ENCODE measurements at places on chromosomes 11 and 22.

- DNase-seq, result no peak
- no peak overlapping the region for H3K27ac ChIP-seq
- no peaks in the 10 kb centered on the region for H3K4me1 ChIP-seq
- no peak overlapping the region for H3K4me3 ChIP-seq
- no peaks in the 10 kb centered on the region for H3K27me3 ChIP-seq
- no peaks in the 10 kb centered on the region for H3K36me3 ChIP-seq
Measured at GRCh38 chr22:37352481-37352880, 70.2 kb downstream of the CYTH4 start.

DNA sequence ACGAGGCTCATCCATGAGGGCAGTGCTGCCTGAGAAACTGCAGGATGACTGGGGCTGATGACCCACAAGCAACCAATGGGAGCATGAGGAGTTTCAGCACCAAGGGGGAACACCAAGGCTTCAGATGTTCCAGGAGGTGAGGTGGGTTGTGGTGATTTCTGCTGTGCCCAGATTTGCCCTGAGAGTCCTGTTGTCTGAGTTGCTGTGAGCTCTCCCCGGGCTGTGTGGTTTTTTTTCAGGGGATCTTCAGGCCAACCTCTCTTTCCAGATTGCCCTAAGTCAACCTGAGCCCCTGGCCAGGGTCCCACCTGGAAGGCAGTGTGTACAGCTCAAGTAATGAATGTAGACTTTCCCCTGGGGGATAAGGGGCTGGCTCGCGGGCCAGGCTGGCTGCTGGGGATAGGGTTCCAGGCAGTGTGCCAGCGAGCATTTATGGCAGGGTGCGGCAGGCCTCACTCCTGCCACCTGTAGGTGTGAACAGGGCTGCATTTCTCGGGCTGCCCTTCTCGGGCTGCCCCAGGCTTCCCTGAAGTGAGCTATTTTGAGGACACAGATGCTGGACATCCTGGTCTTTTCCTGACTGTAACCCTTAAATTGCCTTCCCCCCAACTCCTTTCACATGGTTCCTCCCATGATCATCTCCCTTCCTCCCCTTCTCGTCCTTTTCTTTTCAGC lies 9.8 kb downstream of the SLC22A6 start:
- no peaks in the 10 kb centered on the region for H3K4me1 ChIP-seq
- no peaks in the 10 kb centered on the region for H3K36me3 ChIP-seq
- DNase-seq, result no peak
- no peak overlapping the region for H3K4me3 ChIP-seq

DNA sequence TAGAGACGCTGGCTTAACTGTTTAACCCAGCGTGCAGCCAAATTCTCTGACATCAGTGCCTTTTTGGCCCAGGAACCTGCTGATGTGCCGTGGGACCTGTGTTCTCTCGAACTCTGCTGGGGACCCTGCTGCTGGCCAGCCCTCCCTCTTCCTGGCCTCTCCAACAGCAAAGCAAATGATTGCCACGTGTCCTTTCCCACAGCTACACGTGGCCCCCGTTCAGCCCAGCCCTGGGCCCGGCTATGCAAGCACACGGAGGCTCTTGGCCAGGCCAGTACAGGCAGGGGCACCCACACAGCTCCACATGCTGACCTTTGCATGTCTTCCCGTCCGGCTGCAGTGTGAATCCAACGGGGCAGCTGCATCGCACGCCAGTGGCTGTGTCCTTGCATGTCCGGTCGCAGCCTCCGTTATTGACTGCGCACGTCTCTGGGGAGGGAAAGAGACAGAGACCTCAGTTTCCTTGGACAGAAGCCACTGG lies 51.6 kb upstream of the TTLL12 start:
- H3K27ac ChIP-seq, result peak overlapping the region; percentile 19
- no peak for DNase-seq
- no peaks in the 10 kb centered on the region for H3K36me3 ChIP-seq
- no peaks in the 10 kb centered on the region for H3K27me3 ChIP-seq

GRCh38 chr22:37639070-37639760 lies at the start of gene SH3BP1:
SH3BP1 (plus strand) TSS chr22:37639669; CDS start chr22:37639788, 119 bp downstream.
- peak within 1 kb of the TSS; percentile 79 for H3K4me3 ChIP-seq
- no peaks in the 10 kb centered on the region for H3K36me3 ChIP-seq
- H3K27me3 ChIP-seq, result no peaks in the 10 kb centered on the region
- DNase-seq, result no peak

- H3K36me3 ChIP-seq, result no peaks in the 10 kb centered on the region
- peak overlapping the region; percentile 82 for H3K4me3 ChIP-seq
- no peaks in the 10 kb centered on the region for H3K4me1 ChIP-seq
- no peaks in the 10 kb centered on the region for H3K27me3 ChIP-seq
Measured at GRCh38 chr11:34916843-34917770, 689 bp downstream of the PDHX start.

DNA sequence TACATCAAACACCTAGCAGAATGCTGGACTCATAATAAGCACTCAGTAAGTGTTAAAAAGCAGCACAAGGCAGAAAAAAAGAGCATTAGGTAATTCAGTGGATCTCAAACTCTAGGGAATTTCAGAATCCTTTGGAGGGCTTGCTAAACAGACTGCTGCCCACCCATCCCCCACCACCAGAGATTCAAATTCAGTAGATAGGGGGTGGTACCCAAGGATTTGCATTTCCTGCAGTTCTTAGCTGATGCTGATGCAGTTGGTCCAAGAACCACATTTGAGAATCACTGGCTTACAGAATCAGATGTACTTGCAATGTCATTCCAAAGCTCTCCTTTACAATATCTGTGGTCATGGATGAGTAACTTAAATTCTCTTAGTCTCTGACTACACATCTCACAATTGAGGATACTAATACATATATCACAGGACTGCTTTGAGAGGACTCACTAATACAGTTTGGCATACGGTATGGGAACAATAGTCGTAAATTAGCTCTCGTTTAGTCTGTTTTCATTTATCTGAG lies 664.5 kb downstream of the KCNA4 start:
- H3K4me3 ChIP-seq, result no peak overlapping the region
- no peak for DNase-seq
- H3K27ac ChIP-seq, result no peak overlapping the region
- no peaks in the 10 kb centered on the region for H3K4me1 ChIP-seq
- H3K36me3 ChIP-seq, result no peaks in the 10 kb centered on the region

DNA sequence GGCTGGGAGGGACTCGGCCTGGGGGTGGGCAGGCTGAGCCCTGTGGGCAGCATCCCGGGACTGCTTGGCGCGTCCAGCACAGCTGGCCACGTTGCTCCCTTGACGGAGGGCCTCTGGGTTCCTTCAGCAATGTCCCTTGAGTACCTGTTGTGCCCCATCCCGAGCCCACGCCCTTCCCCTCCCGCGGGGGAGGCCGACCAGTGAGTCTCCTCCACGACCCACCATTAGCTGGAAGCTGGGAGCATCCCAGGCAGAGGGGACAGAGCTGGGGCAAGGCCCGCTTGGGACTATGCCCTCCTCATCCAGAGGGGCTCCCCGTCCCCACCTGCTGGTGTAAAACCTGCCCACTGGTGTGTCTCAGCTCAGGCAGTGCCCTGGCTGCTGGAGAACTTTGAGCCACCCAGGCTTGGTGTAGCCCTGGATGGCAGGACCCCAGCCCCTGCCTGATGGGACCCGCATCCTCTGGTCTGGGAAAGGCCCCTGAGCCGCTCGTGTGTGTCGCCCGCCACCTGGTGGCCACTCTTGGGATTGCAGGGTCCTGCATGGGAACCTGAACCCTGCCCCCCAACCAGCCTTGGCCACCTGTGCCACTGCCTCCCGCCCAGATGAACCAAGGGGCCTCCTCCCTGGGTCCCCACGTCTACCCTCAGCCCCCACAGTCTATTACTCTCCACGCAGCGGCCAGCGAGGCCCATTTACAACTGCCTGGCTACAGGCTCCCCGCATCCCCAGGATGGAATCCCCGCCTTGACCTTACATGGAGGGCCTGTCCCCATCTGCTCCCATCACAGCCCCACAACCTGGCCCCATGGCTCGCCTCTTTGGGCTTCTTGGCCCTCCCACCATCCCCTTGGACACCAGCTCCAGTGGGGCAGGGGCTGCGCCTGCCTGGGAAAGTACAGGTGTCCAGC lies 16.6 kb upstream of the ARHGAP8 start:
- no peaks in the 10 kb centered on the region for H3K4me1 ChIP-seq
- no peak for DNase-seq
- no peak overlapping the region for H3K4me3 ChIP-seq
- no peaks in the 10 kb centered on the region for H3K36me3 ChIP-seq
- H3K27ac ChIP-seq, result no peak overlapping the region

- peaks cover 9% of the 10 kb centered on the region for H3K4me1 ChIP-seq
- peak overlapping the region; percentile 80 for H3K4me3 ChIP-seq
- DNase-seq, result no peak
- no peaks in the 10 kb centered on the region for H3K36me3 ChIP-seq
- H3K27ac ChIP-seq, result peak overlapping the region; percentile 78
Measured at GRCh38 chr22:46737105-46737975, 712 bp downstream of the CERK start.

- DNase-seq, result no peak
- no peak overlapping the region for H3K27ac ChIP-seq
- no peak overlapping the region for H3K4me3 ChIP-seq
- peaks cover 7% of the 10 kb centered on the region for H3K4me1 ChIP-seq
- no peaks in the 10 kb centered on the region for H3K36me3 ChIP-seq
- H3K27me3 ChIP-seq, result no peaks in the 10 kb centered on the region
Measured at GRCh38 chr22:20248461-20248978, 19.6 kb downstream of the RTN4R start.

DNA sequence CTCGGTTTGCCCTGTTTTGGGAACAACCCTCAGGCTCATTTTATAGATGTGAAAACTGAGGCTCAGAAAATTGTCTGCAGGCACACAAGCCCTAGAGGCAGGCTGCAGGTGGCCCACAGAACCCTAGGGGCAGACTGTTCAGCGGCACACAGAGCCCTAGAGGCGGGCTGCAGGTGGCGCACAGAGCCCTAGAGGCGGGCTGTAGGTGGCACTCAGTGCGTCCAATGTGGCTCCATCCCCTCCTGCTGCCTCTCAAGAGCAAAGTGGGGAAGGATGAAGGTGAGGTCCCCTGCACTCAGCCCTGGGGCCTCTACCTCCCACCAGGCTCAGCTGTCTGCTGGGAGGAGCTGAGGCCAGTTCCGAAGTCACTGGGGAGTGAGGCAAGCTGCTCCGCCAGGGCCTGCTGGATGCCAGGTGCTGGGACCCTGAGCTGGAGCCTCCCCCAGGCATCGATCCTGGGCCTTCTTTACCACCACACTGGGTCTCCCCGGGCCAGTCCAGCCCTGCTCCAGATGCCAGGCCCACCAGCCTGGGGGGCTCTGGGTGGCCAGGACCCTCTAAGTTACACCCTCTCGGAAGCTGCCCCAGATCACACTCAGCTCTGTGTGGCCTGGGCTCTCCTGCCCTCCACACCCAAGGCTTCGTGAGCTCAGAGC lies 2.3 kb downstream of the ACY3 start:
- H3K4me1 ChIP-seq, result no peaks in the 10 kb centered on the region
- DNase-seq, result no peak
- no peaks in the 10 kb centered on the region for H3K27me3 ChIP-seq

GRCh38 chr11:45983471-45983845 lies 61.0 kb downstream of the LARGE2 start:
- no peak overlapping the region for H3K4me3 ChIP-seq
- no peaks in the 10 kb centered on the region for H3K36me3 ChIP-seq
- no peak for DNase-seq
- no peaks in the 10 kb centered on the region for H3K27me3 ChIP-seq
- H3K27ac ChIP-seq, result no peak overlapping the region
- H3K4me1 ChIP-seq, result no peaks in the 10 kb centered on the region

GRCh38 chr11:68314203-68315170 lies 2.1 kb downstream of the LRP5 start:
- H3K4me3 ChIP-seq, result peak overlapping the region; percentile 96
- peaks cover 11% of the 10 kb centered on the region for H3K4me1 ChIP-seq
- H3K27ac ChIP-seq, result peak overlapping the region; percentile 85
- DNase-seq, result peak; percentile 57
- no peaks in the 10 kb centered on the region for H3K27me3 ChIP-seq
- no peaks in the 10 kb centered on the region for H3K36me3 ChIP-seq

DNA sequence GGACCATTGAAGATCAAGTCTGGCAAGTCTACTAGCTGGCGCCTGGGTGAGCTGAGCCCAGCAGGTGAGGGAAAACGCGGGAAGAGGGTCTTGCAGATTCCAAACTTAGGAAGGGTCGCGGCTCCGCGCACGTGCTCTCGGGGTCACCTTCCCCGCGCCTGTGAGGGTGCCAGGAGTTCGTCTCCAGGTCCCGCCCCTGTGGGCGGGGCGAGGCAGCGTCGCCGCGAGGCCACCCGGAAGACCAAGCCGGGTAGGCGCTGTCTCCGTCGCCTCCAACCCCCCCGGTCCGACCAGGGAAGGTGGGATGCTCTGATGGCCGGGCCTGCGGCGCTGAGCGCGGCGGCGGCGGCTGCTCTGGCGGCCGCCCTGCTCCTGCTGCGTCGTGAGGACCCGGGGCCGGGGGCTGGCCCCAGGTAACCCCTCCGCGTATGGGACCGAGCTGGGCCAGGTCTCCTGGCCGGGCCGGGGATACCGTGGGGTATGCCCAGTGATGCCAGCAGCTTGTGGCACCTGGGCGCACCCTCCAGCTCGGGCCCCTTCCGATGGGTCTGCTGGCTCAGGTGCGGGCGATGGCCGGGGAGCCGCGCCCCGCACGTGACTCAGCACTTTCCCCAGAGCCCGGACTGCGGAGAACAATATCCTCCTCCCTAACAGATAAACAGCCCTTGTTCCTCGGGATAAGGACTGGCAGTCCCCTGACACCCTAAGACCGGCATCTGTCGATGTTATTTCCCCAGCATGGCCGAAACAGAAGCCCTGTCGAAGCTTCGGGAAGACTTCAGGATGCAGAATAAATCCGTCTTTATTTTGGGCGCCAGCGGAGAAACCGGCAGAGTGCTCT lies at the start of gene HTATIP2:
Gene HTATIP2, plus strand, starts transcription at position 215 of the 841 bp plus-strand sequence. Its CDS starts 524 bp downstream, at position 739.
- peak within 1 kb of the TSS; percentile 98 for H3K4me3 ChIP-seq
- H3K27me3 ChIP-seq, result no peaks in the 10 kb centered on the region
- H3K36me3 ChIP-seq, result no peaks in the 10 kb centered on the region
- DNase-seq, result no peak
- H3K27ac ChIP-seq, result peak within 1 kb of the TSS; percentile 93

DNA sequence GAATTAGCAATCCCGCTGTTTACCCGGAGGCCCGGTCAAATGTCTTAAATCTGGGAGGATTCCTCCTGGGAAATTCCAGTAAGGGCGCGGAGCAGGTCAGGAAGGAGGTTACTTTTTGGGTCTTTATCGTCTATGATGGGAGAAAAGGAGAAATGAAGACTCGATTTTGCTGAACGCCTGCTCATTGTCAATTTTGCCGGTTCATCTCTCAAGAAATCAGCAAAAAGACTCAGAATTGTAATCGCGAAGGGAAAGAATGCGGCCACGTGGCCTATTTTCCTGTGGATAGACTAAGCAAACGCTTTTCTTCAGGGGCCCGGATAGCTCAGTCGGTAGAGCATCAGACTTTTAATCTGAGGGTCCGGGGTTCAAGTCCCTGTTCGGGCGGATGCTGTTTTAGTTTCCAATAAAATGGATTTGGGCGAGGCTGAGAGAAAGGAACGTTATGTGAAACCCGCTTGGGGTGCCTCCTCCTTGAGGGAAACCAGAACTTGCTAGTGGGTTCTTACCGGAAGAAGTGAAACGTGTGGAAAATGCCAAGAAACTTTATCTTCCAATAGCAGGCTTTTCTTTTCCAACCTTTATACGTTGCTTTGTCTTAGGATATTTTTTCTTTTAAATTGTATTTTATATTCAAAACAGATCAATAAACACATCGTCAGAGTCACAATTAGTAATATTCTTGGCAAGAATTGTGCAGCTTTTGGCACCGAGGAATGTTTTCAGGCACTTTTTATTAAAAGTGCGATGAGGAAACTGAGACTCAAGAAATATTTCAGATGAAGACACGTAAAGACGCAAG lies 45.0 kb downstream of the OR4D9 start:
- no peaks in the 10 kb centered on the region for H3K4me1 ChIP-seq
- no peaks in the 10 kb centered on the region for H3K36me3 ChIP-seq
- no peak for DNase-seq
- no peak overlapping the region for H3K27ac ChIP-seq

- no peak overlapping the region for H3K4me3 ChIP-seq
- no peaks in the 10 kb centered on the region for H3K36me3 ChIP-seq
- H3K27me3 ChIP-seq, result no peaks in the 10 kb centered on the region
- DNase-seq, result no peak
- no peaks in the 10 kb centered on the region for H3K4me1 ChIP-seq
Measured at GRCh38 chr11:72932132-72932570, 117.9 kb downstream of the ATG16L2 start.

All from breast epithelium (tissue), 4 donors.